NCI-H1417 (cell line): ENCODE measurements at places on chromosomes 4 and X.

- DNase-seq = peak; percentile 83
These were observed at the start of gene GRIA2 for GRCh38 chr4:157220371-157220881. TSS of gene GRIA2 (plus strand) at chr4:157220728. CDS start at chr4:157221043, 315 bp downstream.

DNA sequence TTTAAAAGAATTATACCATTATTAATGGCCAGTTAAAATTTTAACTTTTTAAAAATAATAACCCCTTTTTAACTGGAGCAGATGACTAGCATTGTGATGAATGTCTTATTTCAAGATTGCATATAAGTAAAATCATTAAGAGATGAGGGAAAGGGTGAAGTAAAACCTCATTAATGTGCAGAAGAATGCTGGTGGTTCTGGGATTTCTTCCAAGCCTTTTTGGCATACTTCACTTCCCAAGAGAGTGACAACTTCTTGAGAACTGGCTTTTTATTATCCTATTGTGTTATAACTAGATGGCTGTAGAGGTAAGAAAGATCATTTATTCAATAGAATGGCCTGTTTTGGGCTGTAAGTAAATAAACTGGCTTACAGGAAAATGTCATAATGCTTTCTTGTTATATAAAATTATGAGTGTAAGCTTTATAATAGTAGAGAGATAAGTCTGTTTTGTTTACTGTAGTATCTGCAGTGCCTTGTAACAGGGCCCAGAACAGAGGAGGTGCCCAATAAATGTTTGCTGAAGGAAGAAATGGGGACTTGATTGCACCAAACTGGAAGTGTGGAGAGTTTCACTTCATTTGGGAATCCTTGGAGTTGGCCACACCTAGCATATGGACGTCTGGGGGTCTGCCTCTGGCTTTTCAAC, 242.9 kb upstream of the PITX2 start:
- no peak for DNase-seq

GRCh38 chrX:51608126-51608525, 10.6 kb downstream of the CENPVL3 start:
- DNase-seq = no peak

DNA sequence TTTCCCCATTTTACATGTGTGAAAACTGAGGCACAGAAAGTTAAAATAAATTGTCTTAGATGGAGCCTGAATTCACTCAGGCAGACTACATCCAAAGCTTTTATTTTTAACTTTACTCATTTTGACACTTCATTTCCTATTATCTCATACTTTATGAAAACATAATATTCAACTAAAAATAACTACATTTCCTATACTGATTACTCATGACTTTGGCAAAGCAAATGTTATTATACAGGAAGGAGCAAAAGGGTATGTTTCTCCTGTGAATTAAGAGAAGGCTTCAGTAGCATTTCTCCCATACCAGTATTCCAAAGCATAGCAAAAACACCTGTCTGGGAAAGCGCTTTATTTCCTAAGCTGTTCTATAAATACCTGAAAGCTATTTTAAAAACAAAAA, 178.6 kb downstream of the ADAMTS3 start:
- DNase-seq = no peak

- DNase-seq = no peak
These were observed 243.1 kb upstream of the FTHL17 start for GRCh38 chrX:31314921-31315320.

GRCh38 chrX:132472397-132472796, 16.4 kb downstream of the MBNL3 start:
- no peak for DNase-seq
